ENCODE measurements at places on chromosomes 11 and 22.

GRCh38 chr11:8987446-8987845 is 16.4 kb downstream of the NRIP3 start:
- no peak for DNase-seq

DNA sequence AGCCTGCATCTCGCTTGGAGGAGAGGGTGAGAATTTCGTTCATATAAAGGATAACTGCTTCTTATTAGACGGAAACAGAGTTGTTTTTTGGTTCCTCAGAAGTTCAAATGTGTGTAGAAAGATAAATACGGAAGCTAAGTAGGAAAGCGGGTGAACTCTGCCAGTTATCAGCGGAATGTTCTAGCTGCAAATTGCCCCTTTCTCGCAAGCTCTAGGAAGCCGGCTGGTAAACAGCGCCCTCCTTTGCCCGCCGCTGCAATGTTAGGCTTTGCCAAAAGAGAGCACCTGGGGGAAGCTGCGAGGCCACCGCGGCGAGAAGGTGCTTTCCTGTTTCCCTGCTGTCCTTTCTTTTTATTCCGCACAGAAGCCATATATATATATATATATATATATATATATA is 67.0 kb downstream of the IGLL5 start:
- peak; percentile 29 for DNase-seq

DNA sequence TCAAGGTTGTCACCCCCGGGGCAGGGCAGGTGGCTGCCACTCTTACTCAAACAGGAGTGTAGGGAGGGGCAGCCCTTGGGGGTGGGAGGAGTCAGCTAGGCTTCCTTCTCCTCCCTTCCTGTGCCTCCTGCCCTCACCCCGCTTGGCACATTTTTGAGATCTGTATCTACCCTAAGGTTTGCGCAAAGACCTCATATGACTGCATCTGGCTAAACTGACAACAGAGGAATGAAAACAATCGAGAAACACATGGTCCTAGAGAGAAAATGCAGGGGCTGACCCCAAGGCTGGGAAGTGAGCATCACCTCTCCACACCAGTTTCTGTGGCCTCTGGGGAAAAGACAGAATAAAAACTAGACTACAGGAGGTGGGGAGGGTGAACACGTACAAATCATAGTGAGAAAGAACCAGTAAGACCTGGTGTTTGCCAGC is 28.1 kb downstream of the IGSF9B start:
- peak; percentile 64 for DNase-seq

DNA sequence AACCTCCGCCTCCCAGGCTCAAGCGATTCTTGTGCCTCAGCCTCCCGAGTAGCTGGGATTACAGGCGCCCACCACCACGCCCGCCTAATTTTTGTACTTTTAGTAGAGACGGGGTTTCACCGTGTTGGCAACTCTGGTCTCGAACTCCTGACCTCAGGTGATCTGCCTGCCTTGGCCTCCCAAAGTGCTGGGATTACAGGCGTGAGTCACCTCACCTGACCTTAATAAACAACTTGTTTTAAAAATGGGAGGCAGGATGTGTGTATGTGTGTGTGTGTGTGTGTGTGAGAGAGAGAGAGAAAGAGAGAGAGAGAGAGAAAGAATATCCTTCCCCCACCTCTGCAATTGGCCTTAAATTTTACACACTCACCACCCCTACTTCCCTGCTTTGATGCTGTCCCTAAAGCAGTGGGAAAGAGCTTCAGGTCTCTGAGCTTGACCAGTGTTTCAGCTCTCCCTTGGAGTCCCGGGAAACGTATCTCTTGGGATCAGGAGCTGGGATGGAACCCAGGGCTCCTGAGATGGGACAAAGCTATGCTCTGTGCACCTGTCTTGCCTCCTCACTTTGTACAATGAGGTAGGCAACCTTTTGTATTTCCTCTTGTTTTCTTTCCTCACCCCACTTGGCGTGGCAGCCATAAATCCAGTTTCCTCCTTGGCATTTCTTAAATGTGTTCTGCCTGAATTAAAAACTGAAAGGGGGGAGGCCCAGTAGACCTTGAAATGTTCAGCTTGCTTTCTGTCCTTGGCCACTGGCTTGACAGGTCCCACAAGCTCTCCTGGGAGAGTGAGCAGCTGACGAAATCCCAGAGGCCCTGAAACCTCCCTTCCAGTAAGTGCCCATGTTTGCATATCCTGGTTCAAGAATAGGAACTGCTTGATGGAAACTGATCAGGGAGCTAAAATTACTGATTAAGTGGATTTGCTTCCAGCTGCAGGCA is 17.8 kb upstream of the XBP1 start:
- no peak for DNase-seq

- DNase-seq, result peak; percentile 48
These were observed 17.3 kb downstream of the APOL2 start for GRCh38 chr22:36221799-36222751.

- no peak for DNase-seq
These were observed 45.7 kb upstream of the TP53AIP1 start for GRCh38 chr11:128988242-128988970.

GRCh38 chr11:116657842-116658825 is 114.7 kb downstream of the BUD13 start:
- DNase-seq, result no peak

DNA sequence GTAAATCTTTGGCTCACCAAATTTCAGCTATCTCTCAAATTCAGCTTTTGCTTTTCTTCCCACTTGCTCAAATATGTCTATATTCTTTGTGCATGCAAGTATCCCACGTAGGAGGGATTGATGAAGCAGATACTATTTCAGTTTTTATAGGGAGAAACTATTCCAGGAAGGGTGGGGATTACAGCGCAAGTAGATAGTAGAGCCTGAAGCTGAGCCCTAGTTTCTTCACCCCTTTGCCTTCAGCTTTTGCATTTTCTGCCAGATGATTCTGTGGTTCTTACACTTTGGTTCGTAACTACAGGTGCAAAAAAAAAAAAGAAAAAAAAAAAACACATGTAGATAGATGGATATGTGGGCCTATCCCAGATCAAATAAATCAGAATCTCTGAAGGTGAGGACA is 3.1 kb upstream of the ACP2 start:
- DNase-seq, result no peak

- DNase-seq, result peak; percentile 28
These were observed 340.7 kb downstream of the LARGE1 start for GRCh38 chr22:33579448-33580093.

- DNase-seq, result no peak
These were observed 34.9 kb upstream of the DAGLA start for GRCh38 chr11:61645179-61645868.

DNA sequence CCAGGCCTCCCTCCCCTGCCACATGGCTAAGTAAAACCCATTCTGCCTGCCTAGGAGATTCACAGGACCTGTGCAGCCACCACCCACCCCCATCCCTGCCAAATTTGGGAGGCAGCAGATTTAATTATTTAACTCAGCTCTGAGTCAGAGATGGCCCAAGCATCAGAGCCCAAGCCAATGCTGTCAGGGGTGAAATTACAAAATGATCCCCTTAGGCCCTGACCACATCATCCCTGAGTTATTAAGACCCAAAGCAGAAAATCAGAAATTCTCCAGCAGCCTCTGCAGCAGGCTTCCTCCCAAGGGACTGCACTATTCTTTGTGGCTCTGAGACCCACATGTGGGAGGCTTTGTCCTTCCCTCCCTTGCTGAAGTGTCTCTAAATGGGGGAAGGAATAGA is 52.8 kb upstream of the RRAS2 start:
- no peak for DNase-seq

GRCh38 chr11:113242767-113243397 is 71.5 kb upstream of the TTC12 start:
- DNase-seq, result peak; percentile 12

- no peak for DNase-seq
These were observed 15.8 kb downstream of the KBTBD3 start for GRCh38 chr11:106061249-106061784.

GRCh38 chr11:109507836-109508561 is 86.0 kb downstream of the C11orf87 start:
- DNase-seq, result no peak

GRCh38 chr11:100709233-100709957 is 22.3 kb downstream of the ARHGAP42 start:
- no peak for DNase-seq

GRCh38 chr22:46245511-46245910 is 4.6 kb downstream of the CDPF1 start:
- DNase-seq, result no peak

DNA sequence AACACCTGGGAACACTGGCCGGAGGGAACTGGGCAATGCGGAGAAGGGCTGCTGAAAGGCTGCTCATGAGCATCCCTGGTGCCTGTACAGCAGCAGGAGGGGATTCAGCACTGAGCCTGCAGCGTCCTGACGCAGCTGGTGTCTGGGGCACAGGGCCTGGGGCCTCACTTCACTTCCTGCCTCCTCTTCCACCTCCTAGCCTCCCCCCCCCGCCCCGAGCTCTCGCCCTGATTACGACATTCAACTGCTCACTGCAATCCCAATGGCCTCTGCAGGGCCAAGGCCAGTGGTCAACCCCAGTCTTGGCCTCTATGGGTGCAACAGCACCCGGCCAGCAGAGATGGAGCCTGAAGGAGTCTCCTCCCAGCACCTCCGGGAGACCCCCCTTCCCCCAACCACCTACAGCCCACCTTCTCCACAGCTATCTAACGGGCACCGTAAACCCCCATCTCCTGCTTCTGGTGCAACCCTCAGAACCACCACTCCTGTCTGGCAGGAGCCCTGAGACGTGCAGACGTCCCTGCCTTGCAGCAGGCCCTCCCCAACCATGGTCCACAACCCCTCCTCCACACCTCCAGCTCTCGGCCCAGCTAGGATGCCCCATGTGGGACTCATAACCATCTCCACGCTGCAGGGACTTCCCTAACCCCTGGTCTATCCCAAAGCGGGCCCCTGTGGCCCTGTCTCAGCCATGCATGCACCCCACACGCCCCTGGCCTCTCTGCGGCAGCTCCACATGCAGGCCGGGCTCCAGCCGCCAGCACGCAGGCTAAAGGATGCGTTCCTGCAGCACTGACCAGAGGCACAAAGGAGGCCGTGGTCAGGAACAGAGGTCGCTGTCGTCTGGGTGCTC is 38.2 kb downstream of the BRD1 start:
- peak; percentile 26 for DNase-seq

DNA sequence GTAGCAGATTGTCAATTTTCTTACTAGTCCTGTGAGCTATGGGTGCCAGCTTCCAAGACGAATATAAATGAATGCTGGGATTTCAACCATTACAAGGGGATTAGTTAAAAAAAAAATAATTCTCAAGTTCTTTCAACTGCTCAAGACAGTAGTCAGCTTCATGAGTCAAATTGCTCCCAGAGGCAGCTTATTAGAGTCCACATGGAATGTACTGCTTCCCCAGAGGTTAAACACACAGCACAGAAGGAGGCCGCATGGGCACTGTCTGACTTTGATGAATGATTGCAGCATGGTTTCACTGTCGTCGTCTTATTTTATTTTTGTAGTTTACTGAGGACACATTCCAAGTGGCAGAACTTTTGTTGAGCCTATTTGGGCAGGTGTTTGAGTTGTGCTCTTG is 563.2 kb downstream of the TMEM135 start:
- no peak for DNase-seq

DNA sequence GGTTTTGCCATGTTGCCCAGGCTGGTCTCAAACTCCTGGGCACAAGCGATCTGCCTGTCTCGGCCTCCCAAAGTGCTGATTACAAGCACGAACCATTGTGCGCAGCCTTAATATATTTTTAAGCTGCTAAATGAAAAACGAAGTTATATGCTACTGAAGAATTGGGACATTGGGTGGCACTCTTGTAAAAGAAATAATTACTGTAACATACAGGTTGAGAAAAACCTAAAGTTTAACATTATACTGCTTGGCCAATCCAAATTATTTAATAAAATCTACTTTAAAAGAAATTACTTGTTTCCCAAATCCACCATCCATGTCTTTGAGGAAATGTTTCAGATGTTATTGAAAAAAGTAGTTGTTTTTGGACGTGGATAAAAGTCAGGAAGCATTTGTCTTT is 37.9 kb upstream of the ARHGAP32 start:
- no peak for DNase-seq

DNA sequence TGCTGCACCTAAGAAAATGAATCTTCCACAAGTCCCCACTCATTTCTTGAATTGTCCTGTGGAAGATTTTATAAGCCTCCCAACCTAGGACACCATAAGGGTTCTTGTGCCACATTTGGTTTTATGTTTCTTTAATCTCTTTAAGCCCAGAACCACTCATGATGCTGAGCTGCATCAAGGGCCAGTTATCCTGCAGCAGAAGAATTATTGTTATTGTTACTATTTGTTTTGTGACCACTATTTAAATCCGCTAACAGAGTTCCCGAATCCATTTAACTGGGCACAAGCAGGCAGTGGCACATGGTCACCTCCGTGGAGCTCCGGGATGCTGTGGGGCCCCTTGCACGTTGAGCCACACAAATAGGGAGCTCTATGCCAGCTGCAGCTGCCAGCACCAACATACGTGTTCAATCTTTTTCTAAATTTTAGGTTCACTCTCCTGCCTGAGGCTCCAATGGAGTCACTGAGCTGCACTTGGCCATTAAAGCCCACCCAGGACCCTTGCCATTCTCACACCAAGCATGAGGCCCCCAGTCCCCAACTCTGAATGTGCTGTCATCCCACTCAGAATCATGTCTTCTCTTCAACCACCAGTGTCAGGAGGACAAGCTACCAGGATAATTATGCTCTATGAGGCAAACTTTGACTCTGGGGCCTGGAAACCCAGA is 60.6 kb downstream of the DGCR2 start:
- DNase-seq, result no peak

DNA sequence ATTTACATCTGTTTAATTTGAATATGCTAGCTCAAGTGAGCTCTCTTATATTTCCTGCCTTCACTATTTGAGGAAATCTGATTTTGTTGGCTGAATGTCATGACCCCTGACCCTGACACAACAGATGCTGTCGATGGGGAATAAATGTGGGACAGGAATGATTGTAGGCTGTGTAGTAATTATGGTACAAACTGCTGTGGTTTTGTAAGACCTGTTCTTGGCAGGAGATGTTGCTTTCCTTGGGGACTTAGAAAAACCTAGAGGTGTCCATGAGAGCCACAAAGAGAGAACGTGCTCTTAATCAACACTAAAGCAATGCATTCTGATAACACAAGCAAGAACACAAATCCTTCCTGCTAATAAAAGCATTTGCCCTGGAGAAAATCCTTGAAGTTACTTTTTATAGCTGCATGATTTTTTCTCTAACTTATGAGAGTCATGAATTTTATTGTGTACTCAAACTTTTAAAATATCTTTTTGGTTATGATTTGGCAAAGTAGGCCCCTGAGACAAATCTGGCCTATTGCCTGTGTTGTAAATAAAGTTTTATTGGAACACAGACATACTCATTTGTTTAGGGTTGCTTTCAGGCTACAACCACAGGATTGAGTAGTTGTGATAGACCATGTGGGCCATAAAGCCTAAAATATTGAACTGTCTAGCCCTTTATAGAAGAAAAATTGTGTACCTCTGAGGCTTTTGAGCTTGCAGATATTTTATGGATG is 90.2 kb downstream of the DDX10 start:
- no peak for DNase-seq

- DNase-seq, result peak; percentile 21
These were observed 23.8 kb downstream of the MICAL3 start for GRCh38 chr22:18000441-18001039.

GRCh38 chr11:134752964-134753770 is 341.1 kb upstream of the B3GAT1 start:
- no peak for DNase-seq

All from stimulated activated CD4-positive, alpha-beta T cell treated with anti-CD3 and anti-CD28 coated beads, Interleukin-4, amount 100 ng/mL, for 24 hours (primary cell).